ENCODE measurements at places on chromosomes 4 and X.

GRCh38 chrX:49809891-49810632 lies 19.0 kb upstream of the PAGE4 start:
- DNase-seq = no peak

GRCh38 chr4:17690898-17691297 lies 76.5 kb downstream of the MED28 start:
- no peak for DNase-seq

- no peak for DNase-seq
These were observed 238.8 kb downstream of the GPC3 start for GRCh38 chrX:133746593-133746992.

DNA sequence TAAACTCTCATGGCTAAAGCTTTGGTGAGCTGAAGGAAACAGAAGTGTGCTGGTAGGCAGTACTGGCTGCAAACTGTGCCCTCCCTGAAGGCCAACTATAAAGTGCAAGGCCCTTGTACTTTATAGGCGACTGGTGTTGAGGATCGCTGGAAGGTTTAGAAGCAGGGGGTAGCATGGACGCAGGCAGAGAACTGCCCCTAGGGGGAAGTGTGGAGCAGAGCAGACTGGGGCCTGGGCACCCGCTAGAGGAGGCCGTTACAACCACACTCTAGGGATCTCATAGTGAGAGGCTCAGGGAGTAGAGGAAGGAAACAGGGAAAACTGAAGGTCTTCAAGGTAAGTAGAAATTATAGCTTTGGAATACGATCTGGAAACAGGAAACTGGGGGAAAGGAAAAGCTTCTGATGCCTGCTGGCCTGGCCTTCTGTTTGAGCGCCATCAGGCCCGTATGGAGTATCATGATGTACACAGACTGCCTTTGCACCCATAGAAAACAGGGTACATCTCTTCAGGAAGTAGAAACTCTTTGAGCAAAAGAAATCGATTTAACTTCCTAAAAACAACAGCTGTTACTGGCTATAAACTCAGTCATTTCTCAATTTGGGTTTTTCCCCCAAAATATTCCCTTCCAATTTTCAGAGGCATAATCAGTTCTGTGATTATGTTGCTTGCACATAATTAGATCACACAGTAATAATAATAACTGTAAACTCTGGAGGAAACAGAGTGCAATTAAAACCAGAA lies 23.9 kb upstream of the TMSB4X start:
- DNase-seq = no peak

DNA sequence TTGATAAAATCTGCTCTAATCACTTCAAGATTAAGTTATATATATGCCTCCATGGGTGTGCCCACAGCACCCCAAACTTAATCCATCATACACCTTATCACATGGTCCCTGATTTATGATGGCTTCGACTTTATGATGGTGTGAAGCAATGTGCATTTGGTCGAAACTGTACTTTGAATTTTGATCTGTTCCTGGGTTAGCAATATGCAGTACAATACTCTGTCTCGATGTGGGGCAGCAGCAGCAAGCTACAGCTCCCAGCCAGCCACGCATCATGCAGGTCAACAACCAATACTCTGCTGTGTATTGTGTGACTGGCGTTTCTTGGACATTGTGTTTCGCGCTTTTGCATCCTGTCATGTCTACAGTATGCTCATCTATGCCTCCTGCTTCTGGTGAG lies 62.6 kb downstream of the MCUB start:
- DNase-seq = no peak

DNA sequence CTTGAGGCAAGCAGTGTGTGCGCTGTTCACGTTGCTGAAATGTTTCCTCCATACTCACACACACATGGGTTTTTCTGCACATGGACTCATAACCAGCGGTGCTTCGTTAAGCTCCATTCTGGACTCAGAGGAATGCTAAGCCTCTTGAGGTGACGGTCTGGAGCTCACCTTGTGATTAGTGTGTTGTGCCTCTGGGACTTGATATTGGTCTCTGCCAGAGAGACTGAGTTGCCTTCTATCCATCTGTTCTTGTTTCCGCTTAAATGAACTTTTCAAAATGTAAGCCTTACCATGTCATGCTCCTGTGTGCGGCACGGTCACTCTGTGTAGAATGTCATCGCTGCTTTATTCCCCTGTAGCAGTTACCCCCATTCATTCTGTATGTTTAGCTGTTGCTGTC lies 42.5 kb downstream of the ADD1 start:
- DNase-seq = no peak

- no peak for DNase-seq
These were observed 219.2 kb downstream of the MAML3 start for GRCh38 chr4:139934708-139935195.

- DNase-seq = no peak
These were observed 305.9 kb downstream of the ADGRL3 start for GRCh38 chr4:61505773-61506685.

DNA sequence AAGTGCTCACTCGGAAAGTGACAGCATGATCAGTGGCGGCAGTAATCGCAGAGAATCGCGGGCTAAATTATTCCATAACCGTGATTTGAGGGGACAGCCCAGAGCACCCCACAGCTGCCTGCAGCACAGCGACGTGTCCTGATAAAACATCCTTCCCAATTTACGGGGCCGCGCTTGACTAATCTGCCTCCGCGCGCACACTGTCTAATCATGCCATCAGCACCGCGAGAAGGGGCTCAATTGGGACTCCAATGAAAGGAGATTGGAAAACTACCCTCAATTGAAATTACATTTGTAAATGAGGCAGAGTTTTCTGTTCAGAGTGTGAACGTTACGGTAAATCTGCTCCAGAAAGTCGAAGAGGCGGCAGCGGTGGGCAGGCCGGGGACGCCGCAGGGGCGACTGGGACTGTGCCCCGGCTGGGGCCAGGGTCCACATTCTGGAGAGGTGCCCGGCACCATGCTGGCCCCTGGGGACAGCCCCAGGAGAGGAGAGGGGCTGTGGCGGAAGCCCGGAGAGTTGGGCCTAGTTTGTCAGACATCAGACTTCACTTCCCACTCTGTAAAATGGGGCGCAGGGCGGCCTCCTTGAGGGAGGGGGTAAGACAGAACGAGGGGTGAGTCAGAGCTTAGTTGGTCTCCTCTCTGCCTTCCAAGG lies 107.7 kb downstream of the FAM53A start:
- DNase-seq = no peak

DNA sequence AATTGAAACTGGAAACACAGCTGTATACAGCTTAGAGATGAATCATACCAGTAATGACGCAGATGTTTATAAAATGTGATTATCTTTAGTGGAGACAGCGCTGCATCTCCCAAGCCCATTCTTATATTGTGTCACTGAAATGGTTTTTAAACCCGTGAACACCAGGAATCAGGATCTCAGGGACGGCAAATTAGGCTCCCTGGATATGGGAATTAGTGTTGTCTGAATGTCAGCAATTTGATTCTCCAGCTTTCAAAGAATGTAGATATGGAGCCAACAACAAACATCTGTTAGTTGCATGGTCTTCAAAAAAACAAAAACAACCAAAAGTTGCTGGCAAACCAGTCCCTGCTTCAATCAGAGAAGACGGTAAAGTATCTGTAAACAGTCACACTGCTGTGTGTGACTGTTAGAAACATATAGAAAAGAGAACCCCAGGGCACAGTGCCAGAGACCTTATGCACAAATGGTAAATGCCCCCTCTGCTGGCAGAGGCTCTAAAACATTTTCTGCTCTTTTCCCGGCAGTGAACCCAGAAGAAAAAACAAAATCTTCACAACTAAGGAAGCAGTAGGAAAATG lies 351.9 kb upstream of the FTHL17 start:
- no peak for DNase-seq

- DNase-seq = no peak
These were observed 7.9 kb downstream of the RAB33A start for GRCh38 chrX:130179579-130180215.

Measured in stimulated activated CD4-positive, alpha-beta T cell treated with anti-CD3 and anti-CD28 coated beads, Interleukin-1b, Interleukin-23, amount 100 ng/mL, for 24 hours (primary cell).